GM13977 (cell line): ENCODE measurements at places on chromosomes 13 and 19.

DNA sequence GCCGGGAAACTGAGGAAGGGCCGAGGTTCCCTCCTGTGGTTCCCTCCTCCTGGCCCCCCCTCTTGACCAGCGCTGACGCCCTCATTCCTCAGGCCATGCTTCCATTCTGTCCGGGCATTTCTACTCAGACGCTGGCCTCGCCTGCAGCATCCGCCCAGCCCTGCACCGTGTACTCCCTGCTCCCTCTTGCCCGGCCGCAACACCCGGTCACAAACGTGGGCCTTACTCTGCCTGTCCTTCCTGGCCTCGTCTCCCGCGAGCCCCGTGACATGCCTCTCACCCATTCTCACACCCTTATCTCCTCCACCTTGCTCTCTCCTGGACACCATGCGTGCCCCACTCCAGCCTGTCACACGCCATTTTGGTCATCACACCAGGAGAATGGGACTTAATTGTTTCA, 11.3 kb downstream of the HDGFL2 start:
- no peak for DNase-seq

- no peak for DNase-seq
These were observed 16.7 kb downstream of the TMTC4 start for GRCh38 chr13:100657881-100658315.

DNA sequence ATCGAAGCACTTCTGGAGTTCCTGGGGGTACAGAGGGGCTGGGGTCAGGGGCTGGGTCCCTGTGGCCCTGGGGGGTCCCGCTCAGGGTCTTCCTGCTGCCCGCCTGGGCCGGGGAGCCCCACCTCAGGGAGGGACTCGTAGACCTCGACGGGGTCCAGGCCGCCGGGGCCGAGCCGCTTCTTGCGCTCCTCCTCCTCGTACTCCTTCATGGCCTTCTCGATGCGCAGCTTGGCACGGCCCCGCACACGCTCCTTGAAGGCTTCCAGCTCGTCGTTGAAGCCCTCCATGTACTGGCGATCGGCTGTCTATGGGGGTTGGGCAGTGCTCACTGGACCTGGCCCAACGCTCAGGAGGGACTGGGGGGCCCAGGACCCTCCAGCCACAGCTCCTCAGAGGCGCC, 10.2 kb downstream of the CDC37 start:
- DNase-seq, result no peak

DNA sequence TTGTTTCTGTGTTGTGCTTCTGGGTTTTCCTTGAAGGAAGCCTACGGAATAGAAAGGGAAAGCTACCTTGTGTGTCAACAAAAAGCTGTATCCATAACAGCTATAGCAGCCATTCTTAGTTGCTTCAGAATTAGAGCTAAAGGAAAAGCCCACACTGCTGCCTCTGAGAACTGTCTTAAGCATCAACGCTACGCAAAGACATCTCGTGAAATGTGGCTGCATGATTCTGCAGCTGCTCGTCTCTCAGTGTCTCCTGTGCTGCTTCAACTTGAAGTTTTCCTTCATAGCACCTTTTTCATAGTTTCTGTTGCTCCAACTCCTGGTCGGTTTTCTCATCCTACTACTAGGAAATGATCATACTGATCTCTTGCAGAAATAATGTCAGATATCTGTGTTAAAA, 140.9 kb upstream of the MAB21L1 start:
- DNase-seq, result no peak

- DNase-seq, result no peak
These were observed 12.5 kb downstream of the ALG5 start for GRCh38 chr13:36986462-36987240.

DNA sequence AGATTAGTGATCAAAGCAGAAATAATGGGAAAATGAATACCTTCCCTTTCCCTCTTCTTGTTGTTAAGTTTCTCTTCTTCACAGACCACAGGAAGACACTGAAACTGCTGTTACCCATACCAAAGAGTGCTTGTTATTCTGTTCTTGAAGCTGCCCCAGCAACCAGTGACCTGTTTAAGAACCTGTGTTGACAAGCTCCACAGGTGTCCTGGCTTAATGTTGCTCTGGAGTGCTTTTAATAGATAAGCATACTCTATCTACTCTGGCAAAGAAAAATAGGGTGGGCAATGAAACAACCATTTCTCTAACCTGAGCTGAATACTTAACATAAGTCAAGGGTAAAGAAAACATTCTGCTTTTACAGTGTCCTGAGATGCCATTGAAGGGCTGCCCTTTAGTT, 506.7 kb upstream of the GPC6 start:
- no peak for DNase-seq

DNA sequence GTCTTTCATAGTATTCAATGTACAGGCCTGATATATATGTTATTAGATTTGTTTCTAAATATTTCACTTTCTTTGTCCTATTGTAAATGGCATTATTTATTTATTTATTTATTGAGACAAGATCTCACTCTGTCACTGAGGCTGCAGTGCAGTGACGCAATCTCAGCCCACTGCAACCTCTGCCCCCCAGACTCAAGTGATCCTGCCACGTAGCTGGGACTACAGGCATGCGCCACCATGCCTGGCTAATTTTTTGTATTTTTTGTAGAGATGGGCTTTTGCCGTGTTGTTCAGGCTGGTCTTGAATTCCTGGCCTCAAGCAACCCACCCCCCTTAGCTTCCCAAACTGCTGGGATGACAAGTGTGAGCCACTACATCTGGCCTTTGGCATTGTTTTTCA, 5.4 kb upstream of the GAS6 start:
- no peak for DNase-seq

GRCh38 chr19:49590071-49590970, 661 bp upstream of the PRR12 start:
- peak; percentile 94 for DNase-seq

DNA sequence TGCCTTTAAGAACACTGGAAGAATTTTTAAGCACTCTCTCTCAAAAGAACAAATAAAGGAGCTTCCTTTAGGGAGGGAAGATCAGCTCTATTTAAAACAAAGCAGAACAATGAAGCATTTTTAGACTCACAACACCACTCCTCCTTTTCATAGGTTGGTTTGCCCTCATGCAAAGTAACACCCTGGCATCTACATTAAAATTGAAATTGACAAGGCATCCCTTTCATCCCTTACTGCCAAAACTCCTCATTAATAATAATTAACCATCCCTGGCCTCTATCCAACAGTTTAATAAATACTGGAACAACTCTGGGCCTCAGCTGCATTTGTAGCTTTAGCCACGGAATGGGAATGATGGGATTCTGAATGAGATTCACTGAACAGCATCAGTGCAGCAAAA, 929.1 kb downstream of the PCDH9 start:
- no peak for DNase-seq

DNA sequence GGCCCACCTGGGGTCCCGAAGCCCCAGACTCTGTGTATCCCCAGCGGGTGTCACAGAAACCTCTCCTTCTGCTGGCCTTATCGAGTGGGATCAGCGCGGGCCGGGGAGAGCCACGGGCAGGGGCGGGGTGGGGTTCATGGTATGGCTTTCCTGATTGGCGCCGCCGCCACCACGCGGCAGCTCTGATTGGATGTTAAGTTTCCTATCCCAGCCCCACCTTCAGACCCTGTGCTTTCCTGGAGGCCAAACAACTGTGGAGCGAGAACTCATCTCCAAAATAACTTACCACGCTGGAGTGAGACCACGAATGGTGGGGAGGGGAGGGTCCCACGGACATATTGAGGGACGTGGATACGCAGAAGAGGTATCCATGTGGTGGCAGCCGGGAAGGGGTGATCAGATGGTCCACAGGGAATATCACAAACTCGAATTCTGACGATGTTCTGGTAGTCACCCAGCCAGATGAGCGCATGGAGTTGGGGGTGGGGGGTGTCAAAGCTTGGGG, 1.0 kb upstream of the ICAM5 start:
- DNase-seq, result peak; percentile 81

DNA sequence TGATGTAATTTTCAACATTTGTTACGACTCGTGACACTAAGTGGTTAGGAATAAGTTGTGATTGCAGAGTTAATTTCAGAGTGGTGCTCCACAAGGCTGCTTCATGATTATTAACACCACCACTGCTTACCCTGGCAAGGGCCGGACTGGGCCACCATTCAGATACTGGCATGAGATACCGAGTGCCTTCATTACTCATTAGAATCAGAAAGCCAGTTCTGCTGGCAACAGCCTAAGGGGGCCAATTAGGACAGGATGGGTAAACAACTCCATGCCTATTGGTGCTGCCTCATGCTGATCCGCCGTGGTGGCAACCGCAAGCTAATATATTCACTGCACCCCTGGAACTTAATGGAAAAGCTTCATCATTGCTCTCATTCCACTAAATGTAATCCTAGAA, 575.1 kb downstream of the EFNB2 start:
- no peak for DNase-seq

GRCh38 chr13:78100486-78100885, 181.9 kb upstream of the EDNRB start:
- DNase-seq, result no peak

GRCh38 chr13:74289107-74289506, 154.9 kb upstream of the KLF12 start:
- DNase-seq, result no peak

- peak; percentile 89 for DNase-seq
These were observed 6.0 kb upstream of the PRR19 start for GRCh38 chr19:42295831-42296525.

- no peak for DNase-seq
These were observed 66.6 kb upstream of the XPO4 start for GRCh38 chr13:20969182-20969581.

DNA sequence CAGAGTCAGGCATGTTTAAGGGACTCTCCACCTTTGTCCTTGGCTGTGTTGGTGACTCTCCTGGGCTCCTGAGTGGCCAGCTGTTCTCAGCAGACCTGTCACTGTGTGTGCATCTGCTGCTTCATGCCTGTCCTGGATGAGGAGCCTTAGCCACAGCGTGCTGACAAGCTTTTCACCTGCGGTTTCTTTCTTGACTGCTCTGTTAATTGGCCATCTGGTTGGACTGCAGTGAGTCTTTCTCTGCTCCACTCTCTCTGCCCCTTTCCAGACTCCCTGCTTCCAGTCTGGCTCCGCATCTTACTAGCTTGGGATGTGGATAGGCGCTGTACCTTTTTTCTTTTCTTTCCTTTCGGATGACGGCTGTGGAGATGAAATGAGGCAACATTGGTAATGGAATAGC, 38.8 kb downstream of the POLR1D start:
- DNase-seq, result no peak

- no peak for DNase-seq
These were observed 7.3 kb upstream of the NLRP8 start for GRCh38 chr19:55940306-55940705.

DNA sequence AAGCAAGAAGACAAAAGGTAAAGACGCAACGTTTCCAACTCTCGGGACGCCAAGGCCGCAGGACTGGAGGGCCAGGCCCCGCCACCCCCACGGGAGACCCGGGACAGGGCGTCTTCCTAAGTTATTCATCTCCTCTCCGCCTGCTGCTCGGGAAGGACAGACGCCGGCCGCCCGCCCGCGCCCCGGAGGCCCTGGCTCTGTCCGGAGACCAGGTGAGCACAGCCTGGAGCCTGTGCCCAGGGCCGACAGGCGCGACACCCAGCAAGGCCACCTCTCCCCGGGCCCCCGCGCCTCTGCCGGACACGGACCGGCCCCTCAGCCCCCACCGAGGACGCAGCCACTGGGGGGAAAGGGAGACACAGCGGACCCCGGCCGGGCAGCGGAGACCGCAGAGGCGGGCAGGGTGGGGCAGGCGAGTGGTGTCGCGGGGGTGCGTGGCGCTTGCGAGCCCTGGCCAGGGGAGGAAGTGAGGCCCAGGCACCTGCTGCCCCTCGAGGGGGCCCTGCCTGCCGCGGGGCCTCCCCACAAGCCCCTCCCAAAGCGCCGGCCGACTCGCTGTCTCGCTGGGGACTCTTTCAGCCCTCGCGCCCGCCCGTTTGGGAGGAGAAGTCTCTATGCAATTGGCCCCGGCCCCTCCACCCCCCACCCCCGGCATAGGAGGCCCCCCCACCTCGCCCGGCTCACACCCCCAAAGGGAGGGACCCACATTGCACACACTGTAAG, 17.2 kb downstream of the SMIM24 start:
- DNase-seq, result no peak

- DNase-seq, result no peak
These were observed 371.4 kb downstream of the UQCRFS1 start for GRCh38 chr19:28841531-28841930.

GRCh38 chr13:90713441-90714133, 633.9 kb upstream of the MIR17HG start:
- no peak for DNase-seq

DNA sequence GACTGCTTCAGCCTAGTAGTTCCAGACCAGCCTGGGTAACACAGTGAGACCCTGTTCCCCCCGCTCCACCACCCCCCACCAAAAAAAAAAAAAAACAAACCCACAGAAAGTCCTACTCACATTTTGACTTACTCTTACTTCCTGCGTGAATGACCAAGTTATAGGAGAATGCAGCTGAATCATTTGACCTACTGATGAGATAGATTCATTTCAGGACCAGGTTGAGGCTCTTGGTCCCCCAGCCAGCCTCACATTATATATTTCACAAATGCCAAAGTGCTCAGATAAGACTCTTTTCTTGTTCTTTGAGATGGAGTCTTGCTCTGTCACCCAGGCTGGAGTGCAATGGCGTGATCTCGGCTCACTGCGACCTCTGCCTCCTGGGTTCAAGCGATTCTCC, 70.2 kb downstream of the KLF5 start:
- no peak for DNase-seq

GRCh38 chr19:45123440-45123850, 30.5 kb downstream of the PPP1R37 start:
- DNase-seq, result no peak

DNA sequence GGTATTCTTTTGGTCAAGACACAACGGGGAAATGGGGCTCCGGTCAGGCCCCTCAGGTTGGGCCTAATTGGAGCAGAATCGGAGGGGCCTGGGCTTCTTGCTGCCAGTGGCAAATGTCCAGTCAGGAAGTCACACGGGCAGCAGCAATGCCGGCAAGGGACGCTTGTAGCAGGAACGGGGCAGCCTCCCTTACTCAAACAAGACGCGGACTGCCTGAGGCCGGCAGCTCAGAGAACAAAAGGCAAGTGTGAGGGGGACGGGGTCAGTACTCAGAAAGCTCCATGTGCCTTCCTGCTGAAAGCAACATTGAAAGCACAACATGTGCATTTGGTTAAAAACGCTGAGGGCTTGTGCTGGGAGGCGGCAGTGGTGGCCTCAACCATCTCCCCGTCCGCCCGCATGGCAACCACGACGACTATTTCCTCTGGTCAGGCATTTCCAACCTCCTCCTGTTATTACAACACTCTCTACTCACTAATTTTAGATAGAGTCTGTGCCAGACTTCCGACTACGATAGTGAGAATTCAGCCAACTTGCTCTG, 20.5 kb upstream of the RASA3 start:
- no peak for DNase-seq

- no peak for DNase-seq
These were observed 166.9 kb downstream of the SLC7A1 start for GRCh38 chr13:29428310-29429181.

DNA sequence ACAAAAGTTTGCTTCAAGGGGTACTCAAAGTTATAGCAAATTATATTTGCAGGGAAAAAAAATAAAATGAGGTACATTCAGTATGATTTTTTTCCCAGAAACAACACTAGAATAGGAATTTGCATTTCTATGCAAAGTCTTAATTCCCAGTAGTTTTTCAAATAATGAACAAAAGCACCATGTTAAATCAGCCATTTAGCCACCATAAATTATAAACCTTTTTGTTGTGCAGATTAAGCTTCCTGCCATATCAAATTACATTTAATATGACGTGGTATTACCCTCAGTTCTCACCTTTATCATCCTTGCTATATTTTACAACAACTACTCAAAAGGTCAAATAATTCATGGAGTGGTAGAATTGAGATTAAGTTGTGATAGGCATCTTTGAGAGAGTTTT, 136.6 kb upstream of the FRY start:
- DNase-seq, result no peak

- no peak for DNase-seq
These were observed 23.4 kb upstream of the TCF3 start for GRCh38 chr19:1675633-1676350.

GRCh38 chr13:83295686-83296085, 586.6 kb downstream of the SLITRK1 start:
- DNase-seq, result no peak
